Activated CD4-positive, alpha-beta T cell treated with anti-CD3 and anti-CD28 coated beads for 4 hours (primary cell): ENCODE measurements at places on chromosomes 11 and 22.

GRCh38 chr22:26835929-26836528 lies 178.6 kb downstream of the MIAT start:
- DNase-seq: no peak

DNA sequence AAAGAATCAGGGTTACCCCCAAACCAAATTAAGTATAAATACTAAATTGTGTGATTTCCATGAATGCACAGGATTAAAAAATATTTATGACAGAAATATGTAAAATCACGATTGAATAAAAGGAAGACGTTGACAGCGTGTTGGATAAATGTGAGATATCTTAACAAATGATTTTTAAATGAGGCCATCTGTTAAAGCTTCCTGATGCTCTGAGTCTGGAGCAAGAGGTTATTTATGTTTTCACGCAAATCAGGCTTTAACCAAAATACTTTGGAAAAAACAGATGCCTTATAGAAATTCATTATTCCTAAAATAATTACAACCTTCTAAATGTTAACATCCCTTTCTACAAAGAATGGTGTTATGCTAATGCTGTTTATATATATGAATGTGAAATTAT lies 123.3 kb downstream of the PAX6 start:
- no peak for DNase-seq

DNA sequence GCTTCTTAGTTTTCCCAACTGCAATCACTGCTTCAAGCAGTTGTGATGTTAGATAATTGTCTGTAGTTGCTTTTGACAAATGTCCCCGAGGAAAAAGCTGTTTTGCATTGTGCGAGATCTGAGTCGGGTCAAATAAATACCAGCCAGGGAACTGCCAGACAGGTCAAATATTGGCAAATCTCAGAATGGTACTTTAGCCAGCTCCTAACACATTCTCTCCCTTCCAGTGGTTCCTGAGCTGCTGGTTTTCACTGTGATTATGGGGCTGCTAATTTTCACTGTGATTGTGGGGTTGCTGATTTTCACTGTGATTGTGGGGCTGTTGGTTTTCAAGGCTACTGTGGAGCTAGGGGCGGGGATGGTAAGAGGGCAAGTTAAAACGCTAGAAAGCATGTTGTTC lies 14.3 kb downstream of the RASSF10 start:
- DNase-seq: no peak

- no peak for DNase-seq
Observed at GRCh38 chr11:60844045-60844869, 2.3 kb downstream of the CCDC86 start.

GRCh38 chr22:48832592-48832991 lies 995.1 kb downstream of the BRD1 start:
- no peak for DNase-seq

GRCh38 chr22:25880524-25880923 lies 138.5 kb downstream of the MYO18B start:
- no peak for DNase-seq

DNA sequence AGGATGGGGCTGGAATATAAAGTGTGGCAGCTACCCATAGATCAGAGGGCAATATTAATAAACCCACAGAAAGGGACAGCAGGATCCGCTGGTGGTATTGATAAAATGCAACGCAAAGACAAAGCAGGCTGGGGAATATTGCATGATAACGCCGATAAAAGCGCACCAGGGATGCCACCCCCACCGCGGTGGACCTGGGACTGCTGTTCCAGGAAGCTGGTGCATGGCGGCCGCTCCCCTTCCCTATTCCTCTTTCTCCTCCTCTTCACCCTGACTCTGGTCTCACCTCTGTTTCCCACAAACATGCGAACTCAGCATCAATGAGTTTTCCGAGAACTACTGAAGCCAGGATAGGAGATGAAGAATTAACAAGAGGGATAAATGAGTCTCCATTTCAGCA lies 20.2 kb downstream of the SPATA19 start:
- no peak for DNase-seq

DNA sequence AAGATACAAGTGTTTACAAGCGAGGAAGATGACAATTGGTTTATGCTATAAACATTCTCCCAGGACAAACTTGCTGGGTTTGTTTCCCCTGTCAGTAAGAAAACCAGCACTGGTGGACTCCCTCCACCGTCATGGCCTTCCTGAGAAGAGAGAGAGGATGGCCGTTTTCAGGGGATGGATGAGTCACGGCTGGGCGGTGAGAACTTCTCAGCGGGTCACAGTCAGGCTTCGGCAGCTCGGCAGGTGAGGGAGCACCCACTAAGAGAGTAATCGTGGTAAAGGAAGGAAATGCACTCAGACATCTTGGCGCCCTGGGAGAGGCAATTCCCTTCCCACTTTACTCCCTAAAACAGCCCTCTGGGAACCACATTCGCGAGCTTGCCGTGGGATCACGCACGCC lies 83.9 kb downstream of the NCAM1 start:
- no peak for DNase-seq

GRCh38 chr11:7220636-7221035 lies 31.1 kb upstream of the SYT9 start:
- no peak for DNase-seq

DNA sequence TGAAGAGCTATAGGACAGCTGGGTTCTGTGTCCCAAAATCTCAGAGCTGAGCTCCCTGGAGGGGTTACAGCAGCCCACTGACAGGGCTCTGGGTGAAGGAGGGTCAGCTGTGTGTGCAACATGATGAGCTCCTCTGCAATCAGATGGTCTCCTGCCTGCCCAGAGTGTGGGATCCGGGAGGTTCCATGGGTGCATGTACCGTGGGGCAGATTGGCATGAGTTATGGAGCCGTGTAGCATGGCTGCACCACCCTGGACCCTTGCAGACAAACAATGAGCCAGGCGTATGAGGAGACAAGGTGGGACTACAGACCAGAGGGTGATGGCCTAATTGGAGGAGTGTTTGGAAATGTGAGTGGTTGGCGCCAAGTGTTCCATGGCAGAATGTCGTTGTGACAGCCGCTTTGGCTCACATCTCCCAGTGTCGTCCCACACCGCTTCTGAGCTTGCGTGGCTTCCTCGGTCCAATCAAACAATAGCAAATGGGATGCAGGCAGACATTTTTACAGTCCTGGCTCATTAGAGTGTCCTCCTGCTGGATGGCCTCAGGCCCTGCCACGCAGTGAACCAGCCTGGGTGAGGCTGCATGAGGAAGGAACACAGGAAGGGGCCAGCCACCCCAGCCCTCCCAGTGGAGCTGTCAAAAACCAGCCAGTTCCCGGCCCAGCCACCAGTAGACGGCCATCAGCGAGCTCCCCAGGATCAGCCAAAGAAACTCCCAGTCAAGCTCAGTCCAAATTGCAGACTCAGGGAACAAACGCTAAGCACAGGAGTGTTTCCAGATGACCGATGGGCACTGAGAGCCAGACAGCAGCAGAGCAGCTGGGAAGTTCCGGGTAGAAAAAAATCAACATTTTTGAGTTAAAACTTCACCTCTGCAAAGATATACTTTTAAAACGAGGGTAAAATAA lies 1066.9 kb downstream of the BRD1 start:
- DNase-seq: no peak

DNA sequence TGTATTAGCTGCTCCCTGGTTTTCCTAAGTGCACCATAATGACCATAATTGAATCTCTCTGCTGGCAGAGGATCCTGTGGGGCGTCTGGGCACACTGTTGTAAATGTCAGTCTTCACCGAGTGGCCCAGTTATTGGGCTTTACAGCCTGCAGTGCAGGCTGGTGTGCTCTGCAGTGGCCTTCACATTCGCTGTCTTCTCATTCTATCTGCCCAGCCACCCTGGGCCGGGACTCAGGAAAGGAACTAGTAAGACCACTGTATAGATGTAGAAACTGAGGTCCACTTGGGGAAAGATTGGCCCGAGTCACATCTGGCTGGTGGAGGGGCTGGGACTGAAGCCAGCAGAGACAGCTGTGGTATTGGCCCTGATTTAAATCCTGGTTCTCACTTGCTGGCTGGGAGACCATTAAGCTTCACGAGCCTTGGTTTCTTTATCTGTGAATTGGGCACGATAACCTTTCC lies 49.3 kb downstream of the TSPAN18 start:
- no peak for DNase-seq

- no peak for DNase-seq
Observed at GRCh38 chr11:101917226-101917625, 904 bp upstream of the ANGPTL5 start.

DNA sequence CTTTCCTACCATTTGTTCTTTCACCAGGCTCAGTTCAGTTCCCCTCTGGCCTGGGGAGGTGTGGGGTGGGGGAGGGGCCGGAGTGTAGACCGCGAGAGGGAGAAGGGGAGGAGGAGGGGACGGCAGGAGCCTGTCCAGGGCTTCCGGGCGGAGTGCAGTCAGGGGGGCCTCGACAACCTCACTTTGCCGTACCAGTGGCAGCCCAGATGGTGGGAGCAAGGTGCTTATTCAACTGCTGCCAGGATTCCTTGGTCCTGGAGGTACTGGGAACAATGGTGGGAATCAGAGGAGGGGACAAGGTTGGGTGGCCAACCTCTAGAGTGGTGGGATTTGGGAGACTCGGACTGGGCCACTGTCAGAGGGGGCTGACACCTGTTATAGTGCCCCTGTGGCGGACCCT lies 1.2 kb downstream of the BACE1 start:
- DNase-seq: no peak

GRCh38 chr11:18427240-18427639 lies 15.1 kb downstream of the LDHC start:
- DNase-seq: no peak

GRCh38 chr11:1486054-1486825 lies at the start of gene MOB2:
MOB2 (minus strand) TSS chr11:1486779; CDS start chr11:1486556, 223 bp downstream.
- no peak for DNase-seq

DNA sequence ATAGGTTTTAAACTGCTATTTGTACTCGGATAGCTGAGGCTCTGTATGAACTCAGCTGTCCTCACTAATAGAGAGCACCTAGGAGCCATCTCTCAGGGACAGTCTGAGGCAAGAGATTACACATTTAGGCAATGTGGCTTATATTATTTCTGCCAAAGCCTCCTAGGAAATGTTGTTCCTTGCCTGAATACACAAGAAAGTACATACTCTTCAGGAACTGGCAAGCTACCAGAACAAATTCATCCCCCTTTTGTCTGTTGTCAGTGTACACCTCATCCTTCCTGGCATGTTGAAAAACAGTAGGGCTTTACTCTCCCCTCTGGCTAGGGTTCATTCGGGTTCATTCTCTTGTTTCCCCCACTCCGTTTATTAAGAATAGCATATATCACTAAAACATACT lies 615.9 kb upstream of the FAT3 start:
- no peak for DNase-seq

DNA sequence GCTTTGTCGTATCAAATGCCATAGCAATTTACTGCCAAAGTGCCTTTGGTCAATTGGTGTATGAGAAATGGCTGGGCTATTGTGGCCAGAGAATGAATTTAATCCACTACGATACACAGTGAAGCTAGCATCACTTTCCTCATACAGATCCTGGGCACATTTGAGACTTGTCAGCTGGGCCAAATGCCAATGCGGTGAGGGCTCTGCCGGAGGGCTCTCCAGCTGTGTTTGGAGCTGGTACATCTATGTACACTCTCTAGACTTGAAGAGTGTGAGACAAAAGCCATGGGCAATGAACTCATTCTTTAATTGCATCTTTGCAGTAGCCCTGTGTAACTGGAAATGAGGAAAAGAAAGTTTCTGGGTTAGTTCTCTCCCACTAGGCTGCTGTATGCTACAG lies 1052.9 kb downstream of the NTM start:
- no peak for DNase-seq

- DNase-seq: no peak
Observed at GRCh38 chr11:15909937-15910598, 446.3 kb downstream of the SOX6 start.

DNA sequence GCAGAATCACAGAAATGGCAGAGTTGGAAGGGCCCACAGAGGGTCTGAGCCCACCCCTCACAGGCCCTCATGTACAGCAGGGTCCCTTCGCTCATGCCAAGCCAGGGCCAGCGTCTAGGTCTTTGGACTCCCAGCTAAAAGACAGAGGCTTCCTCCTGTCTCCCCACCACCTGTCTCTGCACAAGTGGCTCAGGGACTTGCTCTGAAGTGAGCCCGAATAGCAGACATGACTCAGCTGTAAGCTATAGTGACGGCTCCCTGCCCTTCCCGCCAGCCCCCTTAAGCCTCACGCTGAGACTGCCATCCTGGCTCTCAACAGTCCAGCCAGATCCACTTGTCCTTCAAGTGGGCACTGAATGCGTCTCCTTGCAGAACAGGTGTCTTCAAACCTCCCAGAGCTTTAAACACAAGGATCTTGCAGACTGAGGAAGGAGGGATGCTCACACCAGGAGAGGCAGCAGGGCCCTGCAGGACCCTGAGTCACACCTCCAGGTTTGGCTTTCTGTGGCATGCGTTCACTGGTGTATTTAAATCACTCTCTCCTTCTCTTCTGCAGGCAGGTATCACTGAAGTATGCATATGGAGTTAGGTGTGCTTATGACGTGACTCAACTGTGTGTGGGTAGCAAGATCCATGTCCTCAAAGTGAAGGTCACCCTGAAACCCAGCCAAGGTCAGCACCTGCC lies 154.9 kb downstream of the CACNA1I start:
- no peak for DNase-seq

DNA sequence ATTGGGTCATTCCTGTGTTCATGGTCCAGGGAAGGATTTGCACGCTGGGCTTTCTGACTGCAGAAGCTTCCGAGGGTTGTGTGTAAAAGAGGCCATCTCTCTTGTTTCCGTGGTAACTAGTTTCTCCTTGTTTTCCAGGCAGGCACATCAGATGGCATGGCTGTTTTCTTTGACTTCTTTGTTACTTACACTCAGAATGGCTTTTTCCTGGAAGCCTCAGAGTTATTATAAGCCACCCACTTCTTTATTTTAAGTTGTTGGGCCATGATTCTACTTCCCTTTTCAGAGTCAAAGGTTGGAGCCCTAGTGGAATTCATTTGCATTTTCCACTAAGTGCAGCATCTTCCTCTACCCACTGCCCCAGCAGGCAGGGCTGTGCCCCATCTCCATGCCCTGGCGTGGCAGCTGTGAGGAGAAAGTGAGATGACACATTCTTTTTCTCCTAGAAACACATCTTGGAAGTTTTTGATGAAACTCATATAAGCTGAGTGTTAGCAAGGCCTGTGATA lies 94.9 kb downstream of the PRR5L start:
- peak; percentile 23 for DNase-seq

- no peak for DNase-seq
Observed at GRCh38 chr11:119684361-119685110, 44.5 kb downstream of the NECTIN1 start.

DNA sequence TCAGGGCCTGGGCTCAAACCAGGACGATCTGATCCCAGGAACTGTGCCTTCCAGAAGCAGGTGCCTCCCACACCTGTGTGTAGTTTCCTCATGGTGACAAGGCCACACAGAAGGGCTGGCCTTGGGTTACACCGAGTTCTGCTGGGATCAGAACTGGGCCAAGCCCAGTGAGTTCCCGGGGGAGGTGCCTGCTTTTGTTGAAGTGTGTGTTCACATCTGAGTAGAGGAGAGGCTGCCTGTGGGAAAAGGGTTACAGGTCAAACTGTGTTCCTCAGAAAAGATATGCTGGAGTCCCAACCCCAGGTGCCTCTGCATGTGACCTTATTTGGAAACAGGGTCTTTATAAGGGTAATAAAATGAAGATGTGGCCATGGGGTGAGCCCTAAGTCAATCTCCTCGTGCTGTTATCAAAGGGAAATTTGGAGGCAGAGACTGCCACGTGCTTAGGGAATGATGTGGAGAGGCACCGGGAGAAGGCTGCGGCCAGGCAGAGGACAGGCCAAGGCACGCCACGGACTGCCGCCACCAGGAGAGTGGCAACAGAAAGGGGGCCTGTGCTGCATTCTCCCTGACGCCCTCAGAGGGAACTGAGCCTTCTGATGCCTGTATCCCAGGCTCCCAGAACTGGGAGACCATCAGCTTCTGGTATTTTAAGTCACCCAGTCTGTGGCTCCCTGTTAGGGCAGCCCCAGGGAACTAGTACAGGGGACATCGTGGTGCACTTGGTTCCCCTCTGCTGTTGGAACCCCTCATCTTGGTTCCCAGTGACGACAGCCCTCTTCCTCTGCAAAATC lies 158.8 kb downstream of the CACNA1I start:
- DNase-seq: no peak
